Fibroblast of villous mesenchyme (primary cell): ENCODE measurements at places on chromosomes 3 and 15. TPM values are rescaled to one million over a fixed set of nuclear protein-coding genes. Genes with fewer than 3 reads are reported as not detected.

The STAB1 gene
- total RNA-seq = under 0.01 and 0.43 TPM in 2 replicates

The PLA2G4F gene
- not detected in 2 replicates for total RNA-seq

The CLSTN2 gene
- total RNA-seq = 5.8 and 7.3 TPM in 2 replicates

The IQCB1 gene
- total RNA-seq = 17.7 and 18.1 TPM in 2 replicates

The PLA1A gene
- total RNA-seq = not detected in 2 replicates

- no peak for DNase-seq
Measured at GRCh38 chr3:16415911-16416476, 97.5 kb downstream of the RFTN1 start.

DNA sequence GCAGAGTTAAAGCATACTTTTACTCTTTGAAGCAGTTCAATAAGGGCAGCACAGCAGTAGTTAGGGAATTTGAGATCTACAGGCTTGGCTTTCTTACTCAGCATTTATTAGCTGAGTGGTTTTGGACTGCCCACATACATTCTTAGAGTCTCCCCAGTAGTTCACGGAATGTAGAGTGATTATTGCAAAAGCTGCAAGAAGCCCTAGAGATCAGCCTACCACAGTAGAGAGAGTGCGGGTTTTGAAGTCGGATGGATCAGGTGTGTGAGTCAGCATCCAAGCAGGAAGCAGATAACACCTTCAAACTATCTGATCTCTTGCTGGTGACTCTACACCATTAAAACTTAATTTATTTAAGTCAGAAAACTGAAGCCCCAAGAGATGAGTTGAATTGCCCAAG, 171.9 kb downstream of the SYNPR start:
- DNase-seq = no peak

DNA sequence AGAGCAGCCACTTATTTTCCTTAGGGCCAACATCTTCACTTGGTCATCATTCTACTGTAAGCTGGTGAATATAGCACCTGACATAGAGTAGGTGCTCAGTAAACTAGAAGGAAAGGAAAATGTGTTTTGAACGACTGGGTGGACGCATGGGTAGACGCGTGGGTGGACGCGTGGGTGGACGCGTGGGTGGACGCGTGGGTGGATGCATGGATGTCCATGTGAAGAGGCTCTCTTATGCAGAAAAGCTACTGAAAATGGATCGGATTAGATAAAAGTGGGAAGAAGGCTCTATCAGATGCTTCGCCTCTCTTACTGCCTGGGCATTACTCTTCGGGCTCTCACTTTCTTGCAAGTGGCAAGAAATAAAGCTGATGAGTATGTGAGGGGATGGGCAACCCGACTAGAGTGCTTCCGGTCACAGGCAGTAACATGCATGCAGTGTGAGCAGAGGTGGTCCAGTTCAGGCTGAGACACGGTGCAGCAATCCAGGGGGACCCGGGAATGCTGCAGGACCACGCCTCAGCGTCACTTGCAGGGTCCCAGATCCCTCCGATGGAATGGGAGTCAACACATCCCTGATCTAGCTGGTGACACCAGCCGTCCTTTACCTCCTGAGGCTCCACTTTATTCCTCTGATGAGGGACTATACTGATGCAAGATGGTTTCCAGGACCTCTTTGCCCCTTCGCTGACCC, 138.0 kb upstream of the MEF2A start:
- DNase-seq = no peak

DNA sequence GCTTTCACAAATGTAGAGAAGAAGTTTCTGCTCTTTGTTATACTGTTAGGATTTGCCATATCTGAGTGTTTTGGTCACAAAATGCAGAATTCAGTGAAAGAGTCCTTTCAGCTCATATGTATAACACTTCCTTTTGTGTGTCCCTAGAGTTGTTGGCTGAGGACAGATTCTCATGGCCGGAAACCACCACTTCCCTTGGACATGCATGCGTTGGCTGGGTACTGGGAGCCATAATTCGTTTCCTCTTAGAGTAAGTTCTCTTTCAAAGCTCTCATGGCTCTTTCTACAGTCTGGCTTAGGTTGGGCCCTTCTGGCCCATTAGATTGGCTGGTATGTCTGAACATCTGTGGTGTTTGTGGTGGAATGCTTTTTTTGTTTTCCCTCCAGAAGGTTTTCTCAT, 298.5 kb downstream of the DIPK2A start:
- DNase-seq = no peak

DNA sequence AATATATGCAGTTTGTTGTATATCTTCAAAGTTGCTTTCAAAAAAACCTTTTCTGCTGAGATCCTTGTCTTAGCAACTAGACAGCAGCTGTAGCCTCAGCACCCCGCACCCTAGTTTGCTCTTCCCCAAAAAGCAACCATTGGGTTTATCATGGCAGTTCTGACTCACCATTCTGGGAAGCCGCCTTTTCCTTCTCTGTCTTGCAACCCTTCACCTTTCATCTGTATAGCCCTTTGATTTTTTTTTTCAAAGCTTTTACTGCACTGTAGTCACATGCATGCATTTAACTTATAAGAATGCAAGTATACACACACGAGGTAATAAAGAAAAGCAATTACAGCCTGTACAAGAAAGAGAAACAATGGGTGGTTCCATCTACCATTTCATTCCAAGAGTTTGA, 65.1 kb upstream of the THBS1 start:
- no peak for DNase-seq

GRCh38 chr15:100867433-100867832, 12.2 kb upstream of the ALDH1A3 start:
- no peak for DNase-seq

GRCh38 chr15:65580287-65580686, 30.6 kb downstream of the INTS14 start:
- peak; percentile 55 for DNase-seq
